Stimulated activated naive CD8-positive, alpha-beta T cell treated with anti-CD3 and anti-CD28 coated beads, Interleukin-15, amount 100 ng/mL, for 72 hours (primary cell): ENCODE measurements at places on chromosomes 5 and 9.

DNA sequence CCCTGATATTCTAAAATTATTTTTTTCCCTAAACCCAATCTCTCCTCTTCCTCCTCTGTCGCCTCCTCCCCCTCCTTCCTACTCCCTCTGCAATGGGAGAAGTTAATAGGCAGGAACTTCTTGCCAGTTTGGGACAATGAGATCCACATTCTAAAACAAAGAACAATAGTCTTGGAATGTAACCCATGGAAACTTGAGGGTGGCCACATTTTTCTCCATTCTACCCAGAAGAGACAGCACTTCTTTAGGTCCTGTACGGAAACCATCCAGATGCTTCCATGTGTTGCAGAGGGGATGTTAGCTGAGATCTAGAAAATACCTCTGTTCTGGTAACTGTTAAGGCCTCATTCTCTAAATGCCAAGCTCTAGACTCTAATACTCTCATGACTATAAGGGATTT is 10.0 kb downstream of the SPARC start:
- DNase-seq: no peak

- no peak for DNase-seq
These were observed 103.7 kb downstream of the PAM start for GRCh38 chr5:102858808-102859207.

DNA sequence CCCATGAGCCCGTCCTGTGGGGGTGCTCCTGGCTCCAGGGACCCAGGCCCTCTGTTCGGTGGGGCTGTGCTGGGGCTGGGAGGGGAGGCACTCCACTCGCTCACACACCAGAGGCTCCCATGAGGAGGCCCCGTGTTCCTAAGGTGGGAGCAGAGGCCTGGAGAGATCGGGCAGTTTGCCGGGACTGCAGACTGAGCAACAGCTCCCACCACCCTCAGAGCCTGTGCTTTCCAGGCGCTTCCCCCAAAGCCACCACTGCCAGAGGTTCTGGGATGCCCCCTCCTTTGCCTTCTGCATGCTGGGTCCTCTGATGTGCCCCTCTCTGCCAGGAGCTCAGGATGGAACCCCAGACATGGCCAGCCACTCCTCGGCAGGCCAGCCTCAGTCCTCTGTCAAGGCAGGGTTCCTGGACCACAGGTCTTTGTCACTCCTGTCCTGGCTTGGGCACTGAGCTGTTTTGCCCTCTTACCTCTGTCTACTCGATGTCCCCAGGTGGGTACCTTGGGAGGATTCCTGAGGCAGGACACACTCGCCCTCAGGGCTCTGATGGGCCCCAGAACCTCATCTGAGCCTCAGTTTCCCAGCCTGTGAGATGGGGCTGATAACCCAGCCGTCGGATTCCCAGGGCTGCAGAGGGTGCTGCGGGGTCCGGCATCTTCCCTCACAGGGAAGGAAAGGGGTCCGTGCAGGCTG is 80.8 kb downstream of the TSPAN17 start:
- no peak for DNase-seq

DNA sequence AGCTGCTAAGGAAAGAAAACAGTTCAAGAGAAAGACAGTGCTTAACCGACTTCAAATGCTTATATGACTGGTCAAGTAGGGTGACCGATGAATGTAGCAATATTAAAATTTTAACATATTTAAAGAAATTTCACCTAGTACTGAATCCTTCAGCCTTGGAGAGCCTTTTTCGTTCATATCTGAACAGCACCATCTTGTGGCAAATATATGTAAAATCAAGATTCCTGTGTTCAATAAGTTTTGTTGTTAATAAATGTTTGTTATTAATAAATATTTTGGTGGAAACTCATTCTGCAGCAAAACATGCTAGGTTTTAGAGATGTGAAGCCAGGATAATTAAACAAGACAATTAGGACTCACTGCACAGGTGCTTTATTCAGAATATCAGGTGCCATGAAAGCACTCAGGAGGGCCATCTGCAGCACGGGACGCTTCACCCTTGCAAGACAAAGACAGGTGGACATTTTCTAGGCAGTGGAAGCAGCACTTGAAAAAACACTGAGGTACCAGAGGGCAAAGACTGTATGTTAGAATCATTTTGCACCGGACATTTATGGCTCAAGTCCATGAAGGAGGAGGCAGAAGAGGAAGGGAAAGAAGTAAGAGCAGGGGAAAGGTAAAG is 15.6 kb downstream of the TICAM2 start:
- no peak for DNase-seq

GRCh38 chr9:99049641-99050040 is 55.3 kb upstream of the TGFBR1 start:
- no peak for DNase-seq

GRCh38 chr9:96022445-96023051 is 147.1 kb downstream of the ERCC6L2 start:
- DNase-seq: peak; percentile 67

DNA sequence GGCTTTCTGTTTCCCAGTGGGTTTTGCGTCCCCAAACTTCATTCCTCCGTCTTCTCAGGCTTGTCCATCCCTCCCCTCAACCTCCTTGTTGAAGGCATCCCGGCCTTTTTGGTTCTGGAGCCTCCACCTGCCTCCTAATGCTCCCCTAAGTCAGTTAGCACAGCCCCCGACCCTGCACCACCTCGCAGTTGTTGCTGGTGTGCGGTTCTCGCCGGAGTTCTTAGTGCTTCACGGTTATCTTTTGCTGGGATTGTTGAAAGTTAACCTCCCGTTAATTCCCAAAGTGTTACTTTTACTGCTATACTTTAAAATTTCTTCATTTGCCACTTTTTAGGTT is 447 bp downstream of the UBLCP1 start:
- no peak for DNase-seq

DNA sequence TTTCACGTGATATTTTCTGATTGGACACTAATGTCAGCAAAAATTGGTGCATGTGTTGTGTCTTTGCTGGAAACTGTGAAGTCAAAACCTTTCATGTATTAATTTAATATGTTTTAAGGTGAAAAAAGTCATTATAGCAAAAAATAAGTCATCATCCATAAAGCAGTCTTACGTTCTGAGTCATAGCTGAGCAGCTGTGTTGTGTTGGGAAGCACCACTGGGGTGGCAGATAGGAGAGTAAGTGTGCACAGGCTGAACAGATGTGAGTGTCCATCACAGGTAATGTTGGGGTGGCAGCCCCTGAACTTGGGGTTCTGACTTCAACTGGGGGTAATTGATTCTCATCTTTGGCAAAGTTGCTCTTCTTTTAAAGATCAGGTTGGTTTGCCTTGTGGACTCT is 156.8 kb downstream of the NXNL2 start:
- DNase-seq: no peak

DNA sequence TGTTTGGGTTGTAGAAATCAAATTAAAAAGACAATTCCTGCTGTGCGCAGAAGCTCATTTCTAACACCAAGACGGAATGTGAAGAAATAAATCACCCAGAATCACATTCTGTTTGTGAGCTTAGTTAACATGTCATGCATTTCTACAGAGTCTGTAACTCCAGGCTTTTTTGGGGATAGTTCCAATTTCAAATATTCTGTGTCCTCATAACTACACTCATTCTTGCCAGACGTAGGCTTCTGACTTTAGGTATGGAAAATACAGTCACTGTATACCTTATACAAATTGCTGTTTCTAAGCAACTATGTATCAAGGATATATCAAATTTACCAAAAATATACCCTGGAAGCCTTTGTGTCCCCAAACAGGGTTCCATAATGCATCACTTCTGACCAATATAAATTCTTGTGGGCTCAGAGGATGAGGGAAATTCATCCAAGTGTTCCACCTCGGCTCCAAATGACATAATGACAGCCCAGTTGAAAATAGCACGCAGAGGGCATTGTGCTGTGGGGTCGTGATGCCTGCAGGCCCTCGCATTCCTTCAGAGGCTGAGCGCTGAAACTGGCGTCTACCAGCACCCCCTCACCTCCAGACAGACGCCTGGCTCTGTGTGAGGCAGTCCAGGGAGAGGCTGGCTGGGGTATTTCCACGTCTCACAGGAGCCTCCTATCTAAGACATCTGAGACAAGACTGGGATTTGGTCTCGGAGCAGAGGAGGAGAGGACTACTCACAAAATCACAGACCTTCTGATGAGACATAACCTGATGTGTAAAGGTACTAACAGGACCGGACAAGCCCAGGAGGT is 79.8 kb downstream of the KLF4 start:
- DNase-seq: no peak

DNA sequence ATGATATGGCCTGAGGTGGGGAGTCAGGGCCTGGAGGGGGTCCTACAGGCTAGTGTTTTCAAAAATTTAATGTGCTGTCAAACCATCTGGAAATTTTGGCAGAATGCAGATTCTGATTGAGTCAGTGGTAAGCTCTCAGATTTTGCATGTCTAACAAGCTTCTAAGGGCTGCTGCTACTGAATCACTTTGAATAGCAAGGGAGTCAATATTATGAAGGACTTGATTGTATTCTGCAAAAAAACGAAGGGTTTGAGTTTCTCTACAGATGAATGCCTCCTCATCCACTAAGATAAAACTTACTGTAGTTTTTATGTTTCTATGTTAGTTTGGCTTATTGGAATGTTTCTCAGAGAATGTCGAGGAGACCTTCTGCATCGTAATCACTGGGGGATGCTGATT is 179.5 kb downstream of the TMEM38B start:
- DNase-seq: no peak

DNA sequence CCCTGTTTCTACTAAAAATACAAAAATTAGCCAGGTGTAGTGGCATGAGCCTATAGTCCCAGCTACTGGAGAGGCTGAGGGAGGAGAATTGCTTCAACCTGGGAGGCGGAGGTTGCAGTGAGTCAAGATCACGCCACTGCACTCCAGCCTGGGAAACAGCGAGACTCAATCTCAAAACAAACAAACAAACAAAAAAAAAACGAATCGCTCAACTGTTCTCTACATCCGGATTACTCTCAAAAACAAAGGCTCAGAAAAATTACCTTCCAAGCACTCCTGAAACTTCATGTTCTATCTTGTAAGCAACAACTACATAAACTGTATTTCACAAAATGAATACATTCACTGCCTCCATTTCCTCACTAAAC is 14.0 kb downstream of the UBAP2 start:
- DNase-seq: no peak

DNA sequence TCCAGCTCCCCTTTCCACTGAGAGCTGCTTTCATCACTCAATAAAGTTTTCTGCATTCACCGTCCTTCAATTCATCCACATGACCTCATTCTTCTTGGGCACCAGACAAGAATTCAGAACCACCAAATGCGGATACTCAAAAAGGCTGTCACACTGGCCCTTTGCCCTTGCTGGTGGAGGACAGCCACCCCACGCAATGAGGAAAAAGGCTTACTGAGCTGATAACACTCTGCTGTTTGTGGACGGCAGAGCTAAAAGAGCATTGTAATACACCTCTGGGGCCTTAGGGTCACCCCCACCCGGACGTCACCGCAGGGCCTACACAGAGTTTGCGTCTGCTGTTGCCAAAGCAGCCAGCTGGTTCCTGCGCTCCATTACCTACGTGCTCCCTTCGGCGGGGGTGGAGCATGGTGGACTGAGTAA is 51.2 kb upstream of the ZNF608 start:
- no peak for DNase-seq

- DNase-seq: no peak
These were observed 30.1 kb downstream of the TUSC1 start for GRCh38 chr9:25648116-25648515.

- DNase-seq: peak; percentile 39
These were observed 55.9 kb upstream of the STXBP1 start for GRCh38 chr9:127555840-127556820.

DNA sequence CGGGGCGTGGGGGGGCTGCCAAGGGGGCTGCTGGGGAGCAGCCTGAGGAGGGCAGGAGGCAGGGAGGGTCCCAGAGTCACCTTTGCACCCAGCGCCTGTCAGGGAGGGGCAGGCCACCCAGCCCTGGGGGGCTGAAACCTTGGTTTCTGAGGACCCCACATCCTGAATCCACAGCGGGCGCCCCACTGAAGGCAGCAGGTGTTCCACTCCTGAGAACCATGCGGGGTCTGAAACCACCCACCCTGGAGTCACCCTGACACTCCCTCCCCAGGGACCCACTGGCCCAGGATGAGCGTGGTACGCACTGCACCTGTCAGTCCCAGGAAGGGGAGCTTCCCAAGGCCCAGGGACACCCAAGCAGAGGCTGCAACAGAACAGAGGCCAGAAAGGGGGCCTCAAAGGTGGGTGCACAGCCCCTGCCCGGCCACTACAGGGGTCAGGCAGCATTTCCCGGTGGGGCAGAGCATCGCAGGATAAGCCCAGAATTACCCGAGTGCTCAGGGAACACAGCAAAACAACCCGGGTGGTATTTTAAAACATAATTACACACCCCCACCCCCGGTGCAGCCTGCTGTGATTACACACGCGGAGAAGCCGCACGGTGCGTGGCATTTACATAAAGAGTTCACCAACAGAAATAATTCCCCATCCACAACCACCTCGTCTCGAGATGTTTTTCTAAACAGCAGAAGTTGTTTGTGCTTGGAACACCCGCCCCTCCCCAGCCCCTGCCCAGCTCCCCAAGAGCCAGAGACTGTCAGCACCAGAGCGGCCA is 57.3 kb upstream of the UBAC1 start:
- DNase-seq: no peak

DNA sequence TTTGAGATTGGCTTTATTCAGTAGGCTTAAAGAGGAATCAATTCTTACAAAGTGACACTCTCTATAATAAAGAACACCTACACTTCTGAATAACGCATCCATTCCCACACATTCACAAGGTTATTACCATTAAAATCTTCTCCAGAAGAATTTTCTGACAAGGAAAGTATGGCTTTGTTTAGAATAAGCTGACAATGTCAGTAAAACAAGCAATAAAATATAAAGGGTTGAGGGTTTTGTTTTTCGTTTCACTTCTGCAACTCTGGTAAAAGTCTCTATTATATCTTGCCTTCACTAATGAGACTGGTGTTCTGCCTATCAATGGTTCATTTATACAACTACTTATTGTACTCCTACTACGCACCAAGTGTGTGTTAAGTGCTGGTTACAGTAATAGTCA is 169.7 kb downstream of the NFIB start:
- no peak for DNase-seq

GRCh38 chr5:52269859-52270258 is 517.9 kb upstream of the ITGA1 start:
- no peak for DNase-seq

- DNase-seq: no peak
These were observed 39.3 kb upstream of the GABRB2 start for GRCh38 chr5:161585798-161586197.

DNA sequence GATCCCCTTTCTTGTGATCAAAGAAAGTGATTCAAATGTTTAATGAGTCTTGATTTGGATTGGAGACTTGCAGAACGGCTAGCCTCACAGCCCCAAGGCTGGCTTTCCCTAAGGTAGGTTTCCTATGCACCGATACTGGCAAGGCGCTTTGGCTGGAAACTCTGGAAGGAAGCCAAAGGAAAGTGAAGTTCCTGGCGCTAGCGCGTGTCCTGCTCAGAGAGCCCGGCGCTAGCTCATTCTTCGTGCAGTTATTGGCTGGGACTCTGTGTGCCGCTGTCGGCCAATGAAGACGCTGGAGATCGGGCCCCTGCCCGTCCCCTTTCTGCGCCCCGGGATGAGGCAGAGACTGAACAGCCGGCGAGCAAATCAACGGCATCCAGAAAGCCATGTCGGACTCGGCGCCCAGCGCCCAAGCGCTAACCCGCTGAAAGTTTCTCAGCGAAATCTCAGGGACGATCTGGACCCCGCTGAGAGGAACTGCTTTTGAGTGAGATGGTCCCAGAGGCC is at the start of gene PCDHGC3:
Gene PCDHGC3 (plus strand): TSS at position 342 of the 507 bp plus-strand sequence. CDS start 151 bp downstream, at position 493.
- no peak for DNase-seq
